ENCODE measurements at places on chromosomes 13 and 19.

GRCh38 chr13:37163641-37164265 is 58.3 kb upstream of the CSNK1A1L start:
- no peak for DNase-seq

DNA sequence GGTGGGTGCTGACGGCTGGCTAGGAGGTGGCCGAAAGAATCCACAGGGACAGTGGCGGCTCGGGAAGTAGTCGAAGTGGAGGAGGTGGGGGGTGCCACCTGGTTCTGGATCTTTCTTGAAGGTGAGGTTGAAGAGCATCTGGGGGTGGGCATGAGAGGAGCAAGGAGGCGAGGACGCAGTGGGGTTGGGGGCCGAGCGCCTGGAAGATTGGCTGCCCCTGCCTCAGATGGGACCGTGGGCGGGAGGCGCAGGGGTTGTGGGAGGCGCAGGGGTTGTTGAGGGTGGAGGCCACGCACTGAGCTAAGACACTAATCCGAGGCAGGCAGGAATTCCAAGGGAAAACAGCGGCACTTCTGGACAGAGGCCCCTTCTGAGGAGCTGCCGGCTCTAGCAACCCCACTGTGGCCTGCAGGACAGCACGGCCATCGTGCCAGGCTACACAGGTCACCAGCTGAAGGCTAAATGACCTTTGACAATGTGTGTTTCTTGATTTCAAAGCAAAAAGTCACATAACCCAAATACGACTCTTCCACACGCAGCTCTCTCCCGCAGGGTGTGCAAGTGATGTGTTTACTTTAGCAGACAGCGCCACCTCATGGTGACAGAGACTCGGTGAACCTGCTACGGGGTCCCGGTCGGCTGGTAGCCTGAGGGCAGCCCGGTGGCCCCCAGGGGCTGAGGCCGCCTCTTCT is 44.1 kb upstream of the RANBP3 start:
- DNase-seq, result no peak

GRCh38 chr13:107238262-107238981 is 670.5 kb upstream of the ARGLU1 start:
- no peak for DNase-seq

- no peak for DNase-seq
Measured at GRCh38 chr13:31611214-31611613, 128.1 kb upstream of the RXFP2 start.

- DNase-seq, result no peak
Measured at GRCh38 chr13:101925731-101926130, 473.3 kb downstream of the ITGBL1 start.

- DNase-seq, result no peak
Measured at GRCh38 chr19:33554821-33555220, 33.2 kb upstream of the PEPD start.

Data from SIG-M5 (cell line).